Lower lobe of right lung (tissue), 2 donors: ENCODE measurements at places on chromosomes 12 and 14. TPM values are rescaled to one million over a fixed set of nuclear protein-coding genes. Genes with fewer than 3 reads are reported as not detected.

DNA sequence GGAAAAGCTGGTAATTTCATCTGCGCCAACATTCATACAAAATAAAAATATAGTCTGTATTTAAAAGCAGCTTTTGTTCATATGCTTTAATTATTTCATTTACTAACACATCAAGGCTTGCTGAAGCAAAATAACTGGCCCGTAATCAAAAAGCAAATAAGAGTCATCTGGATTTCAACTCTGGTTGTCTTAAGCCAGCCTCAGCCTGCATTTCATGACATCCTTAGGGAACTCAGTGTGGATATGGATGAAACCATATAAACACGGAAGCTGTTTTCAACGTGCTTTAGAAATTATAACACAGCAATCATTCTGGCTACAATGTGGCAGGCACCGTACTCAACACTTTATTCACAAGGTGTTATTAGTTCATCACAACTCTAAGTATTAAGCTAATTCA is 852 bp downstream of the COX16 start:
- no peak for DNase-seq

GRCh38 chr12:1488908-1489381 is 105.4 kb downstream of the FBXL14 start:
- no peak for DNase-seq

DNA sequence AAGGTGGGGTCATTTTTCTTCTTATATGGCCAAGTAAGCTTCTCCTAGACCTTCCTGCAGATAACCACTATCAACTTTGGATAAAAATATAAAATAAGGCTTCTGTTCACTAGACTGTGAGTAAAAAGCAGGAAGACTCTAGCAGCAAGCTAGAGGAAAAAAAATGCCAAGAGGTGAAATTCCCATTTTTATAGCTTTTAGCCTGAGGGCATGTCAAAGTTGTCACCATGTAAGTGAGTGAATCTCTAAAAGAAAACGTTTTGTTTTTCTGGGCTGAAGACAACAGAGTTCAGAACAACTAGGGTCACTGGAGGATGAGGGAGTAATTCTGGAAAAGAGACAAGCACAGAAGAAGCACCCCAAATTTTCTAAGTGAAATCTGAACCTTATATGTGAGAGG is 143.9 kb upstream of the DIO3 start:
- DNase-seq = no peak

- DNase-seq = no peak
Observed at GRCh38 chr12:5051334-5051733, 7.7 kb downstream of the KCNA5 start.

GRCh38 chr12:122048151-122048550 is 26.5 kb downstream of the BCL7A start:
- DNase-seq = no peak

The ATG14 gene
- total RNA-seq = 9.8 TPM

- no peak for DNase-seq
Observed at GRCh38 chr12:60194678-60195077, 598.8 kb downstream of the SLC16A7 start.

The TMPRSS12 gene
- not detected for total RNA-seq
